CD4-positive, alpha-beta memory T cell (primary cell): ENCODE measurements at places on chromosomes 2 and 18.

DNA sequence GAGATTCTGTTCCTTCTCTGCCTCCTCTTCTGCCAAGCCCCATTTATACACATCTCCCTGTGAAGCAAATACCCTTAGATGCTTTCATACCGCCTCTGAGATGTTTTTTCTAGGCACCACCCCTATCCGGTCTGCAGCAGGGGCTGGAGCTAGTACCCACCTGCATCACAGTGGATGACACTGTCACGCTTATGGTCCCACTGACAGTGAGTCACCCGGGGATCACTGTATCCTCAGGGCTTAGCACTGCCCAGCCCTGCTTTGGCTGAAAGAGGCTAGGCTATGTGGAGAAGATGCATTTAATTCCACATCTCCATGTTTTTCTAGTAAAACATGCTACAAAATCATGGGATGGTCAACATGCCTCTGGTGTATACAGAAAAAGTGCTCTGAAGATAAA is 9.9 kb downstream of the FABP1 start:
- H3K27me3 ChIP-seq: no peaks in the 10 kb centered on the region
- H3K4me1 ChIP-seq: no peaks in the 10 kb centered on the region
- H3K36me3 ChIP-seq: no peaks in the 10 kb centered on the region
- DNase-seq: no peak
- no peak overlapping the region for H3K4me3 ChIP-seq

DNA sequence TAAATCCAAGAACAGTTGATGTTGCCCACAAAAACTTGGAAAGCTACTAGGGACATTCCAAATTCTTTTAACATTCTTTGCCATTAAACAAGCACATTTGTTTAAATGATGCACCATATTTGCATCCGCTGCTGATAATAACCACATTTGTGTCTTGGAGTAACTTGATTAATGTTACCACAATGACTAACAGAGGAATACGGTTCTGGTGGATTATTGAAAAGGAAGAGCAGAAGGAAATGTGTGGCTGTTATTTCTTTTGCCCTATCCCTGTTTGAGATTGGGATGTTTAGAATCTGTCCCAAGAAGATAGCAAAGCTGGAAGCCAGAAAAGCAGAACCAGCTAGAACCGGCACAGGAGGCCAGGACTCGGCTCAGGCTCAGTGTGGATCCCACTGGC is 39.2 kb upstream of the RASGRP3 start:
- H3K27ac ChIP-seq: no peak overlapping the region
- no peak overlapping the region for H3K4me3 ChIP-seq
- no peaks in the 10 kb centered on the region for H3K4me1 ChIP-seq
- DNase-seq: no peak
- H3K36me3 ChIP-seq: no peaks in the 10 kb centered on the region
- H3K27me3 ChIP-seq: peaks cover 4% of the 10 kb centered on the region

DNA sequence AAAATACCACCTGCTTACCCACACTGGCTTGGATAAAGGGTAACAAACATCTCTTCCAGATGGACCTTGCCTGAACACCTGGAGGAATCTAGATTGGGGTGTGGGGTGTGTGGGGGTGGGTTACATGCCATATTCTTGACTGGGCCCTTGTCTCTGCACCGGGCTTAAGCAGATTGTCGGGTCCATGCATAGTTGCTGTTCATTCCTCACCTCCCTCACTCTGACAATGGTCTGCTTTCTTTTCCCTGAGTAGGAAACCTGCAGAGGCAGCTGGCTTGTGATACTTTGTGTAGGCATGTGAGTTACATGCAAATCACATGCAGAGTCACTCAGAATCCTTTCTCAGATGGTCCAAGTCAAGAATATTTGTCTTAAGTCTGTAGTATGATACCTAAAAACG is 112.8 kb upstream of the GLS start:
- H3K4me1 ChIP-seq: no peaks in the 10 kb centered on the region
- no peaks in the 10 kb centered on the region for H3K27me3 ChIP-seq
- DNase-seq: no peak
- no peaks in the 10 kb centered on the region for H3K36me3 ChIP-seq

- H3K36me3 ChIP-seq: no peaks in the 10 kb centered on the region
- no peaks in the 10 kb centered on the region for H3K4me1 ChIP-seq
- no peaks in the 10 kb centered on the region for H3K27me3 ChIP-seq
- no peak overlapping the region for H3K4me3 ChIP-seq
These were observed 205.1 kb upstream of the NRP2 start for GRCh38 chr2:205477016-205477705.

DNA sequence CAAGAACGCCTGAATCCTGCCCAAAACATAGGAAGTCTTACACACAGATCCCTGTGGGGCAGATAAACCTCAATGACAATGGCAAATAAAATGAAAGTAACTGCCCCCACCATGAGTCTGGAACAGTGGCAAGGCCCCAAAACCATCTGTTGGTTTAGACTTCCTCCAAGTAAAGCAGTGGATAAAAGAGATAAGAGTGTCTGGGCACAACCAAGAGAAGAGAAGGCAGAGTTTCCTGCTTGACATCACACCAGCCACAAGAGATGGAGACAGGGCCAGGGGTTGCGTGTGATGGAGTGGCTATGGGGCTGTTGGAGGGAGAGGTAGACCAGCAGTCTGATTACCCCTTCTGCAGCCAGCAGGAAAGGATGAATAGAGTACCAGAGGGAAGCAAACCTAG is 212.1 kb upstream of the POU3F3 start:
- no peaks in the 10 kb centered on the region for H3K4me1 ChIP-seq
- DNase-seq: no peak
- no peak overlapping the region for H3K4me3 ChIP-seq
- H3K36me3 ChIP-seq: no peaks in the 10 kb centered on the region
- no peak overlapping the region for H3K27ac ChIP-seq
- H3K27me3 ChIP-seq: no peaks in the 10 kb centered on the region
